Central memory CD4-positive, alpha-beta T cell (primary cell): ENCODE measurements at places on chromosomes 12 and 14.

DNA sequence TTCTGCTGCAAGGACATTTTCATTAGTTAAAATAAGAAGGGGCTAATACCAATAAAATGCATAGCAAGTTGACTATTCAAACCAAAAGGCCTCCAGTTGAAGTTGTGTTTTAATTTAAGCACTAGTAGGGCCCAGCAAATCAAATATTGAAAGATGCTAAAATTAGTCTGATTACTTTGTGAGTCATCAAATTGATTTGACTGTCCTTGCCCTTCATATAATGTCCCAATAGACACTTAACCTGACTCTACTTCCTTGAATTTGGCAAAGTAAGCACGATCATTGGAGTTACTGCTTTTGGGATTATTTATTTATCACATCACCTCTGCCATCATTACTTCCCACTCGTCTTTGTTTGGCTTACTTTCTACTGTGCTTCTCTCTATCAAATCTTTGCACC, 798.5 kb downstream of the DIO2 start:
- no peak for DNase-seq

- DNase-seq, result no peak
Measured at GRCh38 chr12:11969437-11970154, 101.1 kb upstream of the BCL2L14 start.

DNA sequence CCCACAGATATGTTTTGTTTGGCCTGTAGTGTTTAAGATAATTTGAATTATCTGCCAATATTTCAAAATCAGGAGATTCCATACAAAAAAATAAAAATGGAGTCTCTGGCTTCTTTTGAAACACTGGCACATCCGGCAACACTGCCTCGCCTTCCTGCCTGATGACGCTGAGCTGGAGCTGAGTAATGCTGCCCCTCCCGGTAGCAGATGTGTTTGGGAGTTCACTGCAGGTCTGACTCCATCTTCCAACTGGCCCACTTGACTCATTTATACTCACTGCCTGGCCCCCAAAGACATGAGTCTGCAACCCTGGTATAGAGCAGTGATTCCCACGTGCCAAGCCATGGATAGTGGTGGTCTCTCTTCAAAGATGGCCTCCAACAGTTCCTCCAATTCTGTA, 7.4 kb downstream of the CIT start:
- no peak for DNase-seq

- DNase-seq, result no peak
Measured at GRCh38 chr14:64741961-64742360, 37.7 kb downstream of the PLEKHG3 start.

GRCh38 chr12:16352481-16352880, 5.0 kb downstream of the MGST1 start:
- DNase-seq, result no peak

DNA sequence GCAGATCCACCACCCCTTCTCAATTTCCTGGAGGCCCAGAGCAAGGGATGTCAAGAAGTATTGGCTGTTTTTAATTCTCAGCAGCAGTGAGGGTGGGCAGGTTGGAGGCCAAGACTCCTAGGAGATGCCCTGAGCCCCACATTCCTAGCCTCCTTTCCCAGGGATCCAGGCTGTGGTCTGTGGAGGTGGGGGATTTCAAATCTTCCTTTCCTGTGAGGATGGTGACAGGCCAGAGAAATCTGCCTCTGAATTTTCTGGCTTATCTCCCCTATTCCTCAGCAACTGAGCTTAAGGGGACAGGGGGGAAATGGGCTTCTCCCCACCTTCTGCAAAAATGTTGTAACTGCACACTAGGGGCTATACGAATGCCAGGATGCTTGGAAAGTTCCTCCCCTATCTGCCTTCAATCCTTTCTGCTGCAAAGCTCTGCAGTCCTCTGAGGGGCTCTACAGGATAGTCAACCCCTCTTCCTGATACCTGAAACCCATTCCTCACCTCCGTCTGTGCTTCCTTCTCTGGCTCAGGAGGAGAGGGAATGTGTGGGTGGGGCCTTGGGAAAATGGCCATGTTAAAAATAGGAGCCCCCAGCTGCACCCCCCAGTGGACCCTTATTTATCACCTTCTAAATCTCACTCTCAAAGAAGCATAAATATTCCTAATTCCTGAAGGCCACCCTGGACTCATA, 6.6 kb downstream of the GPR84 start:
- no peak for DNase-seq

- DNase-seq, result no peak
Measured at GRCh38 chr12:70040141-70040540, 203.1 kb upstream of the CNOT2 start.

DNA sequence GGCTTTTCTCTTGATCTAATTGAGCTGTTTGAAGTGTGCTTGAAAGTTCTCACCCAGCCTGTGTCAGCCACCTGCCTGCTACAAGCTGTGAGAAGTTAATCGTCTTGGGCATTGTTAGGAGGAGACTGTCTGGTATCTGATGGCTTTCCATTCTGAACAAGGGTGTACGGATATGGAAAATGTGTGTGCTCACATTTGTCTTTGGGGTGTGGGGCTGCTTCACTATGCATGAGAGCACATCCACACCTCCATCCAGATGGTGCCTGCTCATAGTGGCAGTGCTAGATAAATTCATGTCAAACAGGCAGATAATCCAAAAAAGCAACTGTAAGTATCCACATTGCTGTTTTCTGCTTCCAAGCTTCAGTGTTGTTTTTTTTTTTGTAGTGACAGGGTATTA, 462.2 kb downstream of the DIO2 start:
- no peak for DNase-seq

- peak; percentile 3 for DNase-seq
Measured at GRCh38 chr12:40946612-40947194, 241.4 kb upstream of the PDZRN4 start.

DNA sequence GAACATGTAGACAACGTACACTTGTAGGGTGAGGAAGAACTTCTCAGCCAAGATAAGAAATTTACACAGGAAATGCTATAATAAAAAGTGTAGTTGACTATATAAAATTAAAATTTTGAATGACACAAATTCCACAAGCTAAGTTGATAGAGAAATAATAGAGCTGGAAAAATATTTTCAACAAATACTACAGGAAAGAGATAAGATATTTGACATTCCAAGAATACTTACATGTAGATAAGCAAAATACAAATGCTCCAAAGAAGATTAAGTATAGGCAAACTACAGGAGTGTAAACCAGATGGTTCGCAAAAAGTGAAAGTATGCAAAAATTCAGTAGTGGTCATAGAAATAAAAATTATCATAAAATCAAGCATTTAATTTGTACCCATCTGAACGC, 49.2 kb upstream of the ANP32D start:
- no peak for DNase-seq

DNA sequence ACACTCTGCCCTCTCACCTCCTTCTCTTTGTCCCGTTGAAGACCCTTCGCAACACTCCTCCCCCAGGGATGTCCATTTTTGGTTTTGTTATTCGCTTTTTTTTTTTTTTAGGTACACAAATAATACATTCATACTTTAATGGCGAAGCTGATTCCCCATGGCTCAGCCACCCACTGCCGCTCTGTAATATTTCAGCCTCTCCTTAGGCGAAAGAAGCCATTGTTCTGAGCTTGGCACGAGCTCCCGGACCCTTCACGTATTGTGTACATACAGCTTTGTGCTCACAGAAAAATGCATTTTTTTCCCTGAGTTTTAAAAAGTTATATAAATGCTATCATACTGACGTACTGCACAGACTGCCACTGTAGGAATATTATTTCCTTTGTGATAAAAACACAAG, 115.0 kb downstream of the TMEM132C start:
- no peak for DNase-seq

- no peak for DNase-seq
Measured at GRCh38 chr12:58496411-58497190, 423.7 kb downstream of the LRIG3 start.

DNA sequence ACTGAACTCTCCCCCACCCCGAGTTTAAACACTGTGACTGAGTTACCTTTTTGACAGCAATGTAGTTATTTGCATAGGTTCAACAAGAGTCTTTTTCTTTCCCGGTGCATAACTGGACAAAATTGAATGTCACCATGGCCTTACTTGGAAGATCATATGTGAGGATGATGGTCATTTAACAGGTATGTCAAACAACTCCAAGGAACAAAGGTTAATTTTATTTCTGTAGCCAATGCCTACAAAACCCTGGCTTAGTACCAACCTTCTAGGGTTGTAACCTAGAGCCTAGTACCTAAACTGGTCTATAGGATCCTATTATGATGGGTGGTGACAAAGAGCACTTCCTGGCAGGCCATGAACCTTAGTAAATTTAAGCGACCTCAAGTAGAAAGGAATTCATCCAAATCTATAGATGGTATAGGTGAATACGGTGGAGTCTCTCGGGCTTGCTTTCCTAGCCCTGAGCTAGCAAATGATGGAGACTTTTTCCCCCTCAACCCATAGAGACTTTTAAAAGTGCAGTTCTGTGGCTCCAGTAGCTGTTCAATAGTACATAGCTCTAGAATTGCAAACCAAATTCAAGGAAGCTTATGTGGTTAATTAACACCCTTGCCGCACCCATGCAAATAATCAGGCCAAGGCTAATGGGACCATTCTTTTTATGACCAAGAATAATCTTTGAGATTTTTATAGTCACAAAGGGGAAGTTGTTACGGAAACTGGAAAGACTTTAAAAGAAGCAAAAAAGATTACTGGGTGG, 89.0 kb downstream of the SLC38A1 start:
- DNase-seq, result no peak

DNA sequence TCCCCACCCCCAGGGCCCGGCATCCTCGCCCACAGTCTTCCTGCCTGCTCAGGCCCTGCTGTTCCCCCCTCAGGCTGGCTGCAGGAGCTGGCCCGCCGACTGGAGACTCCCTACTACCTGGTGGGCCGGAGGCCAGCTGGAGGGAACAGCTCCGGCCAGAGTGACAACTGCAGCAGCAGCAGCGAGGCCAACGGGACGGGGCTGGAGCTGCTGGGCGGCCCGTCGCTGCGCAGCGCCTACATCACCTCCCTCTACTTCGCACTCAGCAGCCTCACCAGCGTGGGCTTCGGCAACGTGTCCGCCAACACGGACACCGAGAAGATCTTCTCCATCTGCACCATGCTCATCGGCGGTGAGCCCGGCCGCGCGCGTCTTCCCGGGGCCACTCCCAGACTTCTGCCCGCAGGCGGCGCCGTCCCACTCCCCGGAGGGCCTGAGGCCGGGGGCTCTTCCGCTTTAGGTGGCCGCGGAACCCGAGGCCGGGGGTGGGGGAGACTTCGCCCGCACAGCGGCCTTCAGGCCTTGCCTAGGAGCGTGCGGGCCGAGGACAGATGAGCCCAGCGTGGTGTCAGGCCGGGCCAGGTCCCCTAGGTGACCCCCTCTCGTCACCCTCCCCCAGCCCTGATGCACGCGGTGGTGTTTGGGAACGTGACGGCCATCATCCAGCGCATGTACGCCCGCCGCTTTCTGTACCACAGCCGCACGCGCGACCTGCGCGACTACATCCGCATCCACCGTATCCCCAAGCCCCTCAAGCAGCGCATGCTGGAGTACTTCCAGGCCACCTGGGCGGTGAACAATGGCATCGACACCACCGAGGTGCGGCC, 10.2 kb downstream of the KCNH3 start:
- DNase-seq, result no peak

DNA sequence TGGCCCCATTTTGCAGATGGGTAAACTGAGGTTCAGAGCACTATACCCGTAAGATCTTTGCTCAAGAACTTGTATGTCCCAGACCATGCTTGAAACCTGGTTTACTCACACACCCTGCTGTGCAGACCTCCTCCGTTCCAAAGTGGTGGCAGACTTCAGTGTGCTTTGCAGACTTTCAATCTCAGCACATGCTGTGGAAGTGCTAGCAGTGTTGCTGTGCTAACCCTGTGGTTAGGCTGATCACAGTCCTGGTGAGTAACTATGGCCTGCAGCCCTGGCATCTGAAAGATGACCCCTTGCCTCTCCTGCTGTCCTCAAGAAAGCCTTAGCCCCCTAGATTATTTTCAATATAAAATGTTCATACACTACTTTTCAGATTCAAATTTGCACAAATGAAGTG, 450.6 kb downstream of the DPF3 start:
- DNase-seq, result no peak

DNA sequence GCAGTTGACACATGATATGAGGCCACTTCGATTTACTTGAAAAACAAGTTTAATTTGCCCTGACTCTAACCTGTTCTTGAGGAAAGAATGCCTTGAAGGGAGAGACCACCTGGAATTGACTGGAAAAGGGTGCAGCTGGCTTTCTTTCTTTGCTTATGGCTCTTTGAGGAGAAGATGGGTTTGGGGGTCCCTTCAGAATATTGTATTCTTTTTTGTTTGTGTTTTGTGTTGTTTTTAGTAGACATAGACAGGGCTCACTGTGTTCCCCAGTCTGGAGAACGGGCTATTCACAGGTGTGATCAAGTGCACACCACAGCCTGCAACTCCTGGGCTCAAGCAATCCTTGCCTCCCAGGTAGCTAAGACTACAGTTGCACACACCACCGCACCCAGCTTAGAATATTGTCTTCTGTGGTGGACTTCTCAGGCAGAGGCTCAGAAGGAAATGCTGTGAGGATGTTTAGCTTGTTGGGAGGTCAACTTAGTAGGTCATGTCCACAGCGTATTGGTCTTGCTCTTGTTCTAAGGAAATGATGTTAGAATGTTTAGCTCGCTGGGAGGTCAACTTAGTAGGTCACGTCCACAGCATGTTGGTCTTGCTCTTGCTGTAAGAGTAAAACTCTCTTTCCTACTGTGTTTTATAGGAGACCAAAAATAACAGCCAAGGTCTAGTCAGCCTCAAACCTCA, 1.5 kb upstream of the NRL start:
- DNase-seq, result no peak

- no peak for DNase-seq
Measured at GRCh38 chr12:107329569-107330324, 236.4 kb upstream of the CRY1 start.

DNA sequence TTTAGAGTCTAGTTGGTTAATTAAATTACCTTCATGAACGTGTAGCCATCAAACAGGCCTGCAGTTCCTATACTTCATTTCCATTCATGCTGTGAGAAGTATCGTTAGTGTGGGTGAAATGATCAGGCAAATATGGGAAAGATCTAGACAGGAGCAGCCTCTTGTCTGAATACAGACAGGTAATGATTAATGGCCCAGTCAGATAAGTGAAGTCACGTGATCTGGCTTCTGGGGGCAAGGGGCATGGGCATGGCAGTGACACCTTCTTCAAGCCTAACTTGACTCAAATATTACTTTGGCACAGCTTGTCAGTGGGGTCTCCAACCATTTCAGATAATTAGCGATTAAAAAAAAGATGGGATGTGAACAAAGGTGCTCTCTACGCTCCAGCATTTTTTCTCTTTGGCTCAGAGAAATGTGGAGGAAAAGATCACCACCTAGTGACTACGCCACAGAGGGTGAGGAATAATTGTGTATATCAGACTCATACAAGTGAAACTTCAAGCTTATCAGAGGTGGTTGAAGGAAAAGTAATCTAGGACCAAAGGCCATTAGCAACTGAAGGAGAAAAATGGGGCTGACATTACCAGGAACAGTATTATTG, 17.8 kb downstream of the GUCY2C start:
- no peak for DNase-seq
